Lower leg skin (tissue), 4 donors: ENCODE measurements at places on chromosomes 1 and 21.

- peak; percentile 82 for DNase-seq
Observed at GRCh38 chr1:234842726-234843641, 233.0 kb upstream of the IRF2BP2 start.

GRCh38 chr21:32456497-32456918, 44.0 kb downstream of the EVA1C start:
- no peak for DNase-seq

- DNase-seq = no peak
Observed at GRCh38 chr1:164188497-164188896, 370.5 kb upstream of the PBX1 start.

DNA sequence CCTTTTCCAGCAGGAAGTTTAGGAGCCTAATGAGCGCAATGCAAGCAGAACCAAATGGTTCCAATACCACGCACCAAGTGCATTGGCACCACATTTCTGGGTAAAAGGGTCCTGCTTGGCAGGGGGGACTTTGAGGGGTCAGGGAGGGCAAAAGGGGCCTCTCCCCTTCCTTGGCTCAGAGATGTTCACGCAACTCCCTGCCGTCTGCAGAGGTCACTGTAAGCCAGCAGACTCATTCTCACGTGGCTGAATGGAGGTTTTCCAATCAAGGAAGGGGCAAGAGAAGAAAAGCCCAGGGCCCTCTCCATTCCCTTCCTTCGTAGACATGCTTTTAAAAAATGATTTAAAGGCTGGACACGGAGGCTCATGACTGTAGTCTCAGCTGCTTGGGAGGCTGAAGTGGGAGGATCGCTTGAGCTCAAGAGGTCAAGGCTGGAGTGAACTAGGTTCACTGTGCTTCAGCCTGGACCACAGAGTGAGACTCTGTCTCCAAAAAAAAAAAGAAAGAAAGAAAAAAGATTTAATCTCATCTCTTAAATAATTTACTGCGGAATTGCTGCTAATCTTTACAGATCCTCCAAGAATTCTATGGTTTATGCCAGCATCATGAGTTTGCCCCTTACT, 80.3 kb downstream of the RUNX3 start:
- no peak for DNase-seq

GRCh38 chr1:214637722-214638458, 34.9 kb downstream of the CENPF start:
- DNase-seq = no peak

DNA sequence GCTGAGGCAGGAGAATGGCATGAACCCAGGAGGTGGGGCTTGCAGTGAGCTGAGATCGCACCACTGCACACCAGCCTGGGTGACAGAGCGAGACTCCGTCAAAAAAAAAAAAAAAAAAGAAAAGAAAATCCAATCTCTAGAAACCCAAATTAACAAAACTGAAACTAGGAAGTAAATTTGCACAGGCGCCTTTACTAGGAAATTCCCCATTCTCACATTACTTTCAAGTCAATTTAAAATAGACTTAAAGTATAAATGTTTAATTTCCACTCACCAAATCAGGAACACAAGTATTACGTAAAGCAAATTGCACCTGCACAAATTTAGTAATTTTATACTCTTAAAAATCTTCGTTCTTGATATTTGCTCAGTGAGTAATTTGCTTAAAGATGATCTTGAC, 67.8 kb upstream of the BCAR3 start:
- no peak for DNase-seq

DNA sequence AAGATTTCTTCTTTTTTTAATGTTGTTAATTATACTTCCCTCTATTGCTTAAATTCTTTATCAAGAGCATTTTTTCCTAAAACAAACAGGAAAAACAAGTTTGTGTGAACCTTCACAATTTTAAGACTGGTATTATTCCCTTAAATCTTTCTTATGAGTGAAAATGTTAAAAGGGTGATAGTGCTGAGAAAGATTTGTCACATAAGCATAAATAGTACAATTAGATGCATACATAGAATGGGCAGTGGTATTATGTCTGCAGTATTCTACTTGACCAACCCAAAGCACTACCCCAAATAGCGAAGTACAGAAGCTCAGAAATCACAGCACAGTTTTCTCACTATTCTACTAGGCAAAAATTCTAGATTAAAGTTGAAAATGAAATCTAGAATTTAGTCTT, 18.0 kb downstream of the GOLPH3L start:
- DNase-seq = no peak

GRCh38 chr1:61234587-61234919, 152.2 kb downstream of the NFIA start:
- no peak for DNase-seq
